ENCODE measurements at places on chromosomes 7 and 10.

GRCh38 chr10:21368728-21369425 lies 156.6 kb downstream of the SKIDA1 start:
- DNase-seq, result no peak

GRCh38 chr7:102061981-102062390 lies 224.7 kb upstream of the SH2B2 start:
- DNase-seq, result no peak

- no peak for DNase-seq
Measured at GRCh38 chr7:131131012-131131745, 196.5 kb upstream of the MKLN1 start.

DNA sequence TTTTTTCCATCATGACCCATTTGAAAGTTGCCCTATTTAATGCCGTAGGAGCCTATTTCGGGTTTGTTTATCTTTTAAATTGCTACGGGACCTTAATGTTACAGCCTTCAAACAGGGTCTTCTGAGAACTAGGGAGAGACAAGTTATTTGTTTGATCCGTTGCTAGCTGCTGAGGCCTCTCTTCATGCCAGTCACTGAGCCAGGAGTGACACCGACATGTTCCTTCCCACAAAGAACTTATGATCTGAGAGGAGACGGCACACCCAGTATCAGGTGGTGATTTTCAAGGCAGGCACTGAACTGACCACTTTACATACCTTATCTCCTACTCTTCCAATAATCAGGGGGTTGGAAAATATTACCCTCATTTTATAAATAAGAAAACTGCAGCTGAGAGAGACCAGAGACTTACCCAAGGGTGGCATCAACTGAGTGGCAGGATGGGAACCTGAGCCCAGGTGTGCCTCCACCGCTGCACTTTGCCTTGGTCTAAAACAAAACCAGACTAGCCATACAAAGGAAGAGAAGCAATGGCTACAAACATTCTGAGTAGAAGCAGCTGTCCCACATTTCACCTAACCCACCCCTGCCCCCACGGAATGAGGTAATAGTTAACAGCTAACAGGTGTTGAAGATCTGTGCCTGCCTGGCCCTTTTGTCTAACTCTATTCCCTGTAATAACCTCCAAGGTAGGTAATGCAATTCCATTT lies 40.5 kb downstream of the PPP1R3C start:
- no peak for DNase-seq

DNA sequence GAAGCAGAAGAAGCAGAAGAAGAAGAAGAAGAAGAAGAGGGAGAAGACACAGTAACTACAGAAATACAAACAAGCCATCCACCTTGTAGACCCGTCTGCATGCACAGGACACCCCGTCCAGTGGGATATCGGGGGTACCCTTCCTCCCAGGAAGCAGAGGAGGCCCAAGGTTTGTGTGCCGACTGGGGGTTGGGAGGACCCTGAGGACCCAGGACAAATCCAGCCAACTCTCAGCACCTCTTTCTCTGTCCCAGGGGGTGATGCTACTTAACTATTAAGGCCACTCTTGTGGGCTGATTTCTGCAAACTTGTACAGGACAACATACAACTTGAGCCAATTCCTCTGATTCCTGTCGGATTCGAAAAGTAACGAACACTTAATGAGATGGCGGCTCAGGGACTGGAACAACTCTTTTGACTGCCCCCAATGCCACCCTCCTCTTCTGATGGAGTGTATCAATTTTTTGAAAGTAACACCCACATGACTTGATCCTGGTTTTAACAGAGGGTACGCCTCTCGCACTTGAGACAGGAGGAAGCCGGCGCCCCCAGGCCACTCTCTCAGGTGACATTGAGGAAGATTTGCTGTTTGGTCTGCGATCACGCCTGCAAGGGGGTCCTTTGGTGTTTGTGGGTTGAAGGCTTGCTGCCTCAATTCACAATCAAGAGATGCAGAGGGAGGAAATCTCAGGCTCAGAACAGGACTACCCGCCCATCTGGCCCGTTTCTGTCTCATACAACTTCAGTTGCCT lies 192.6 kb downstream of the TNS3 start:
- no peak for DNase-seq

Data from anterior cingulate cortex (tissue), 58 donors.